ENCODE measurements at places on chromosomes 3 and 15. TPM values are rescaled to one million over a fixed set of nuclear protein-coding genes. Genes with fewer than 3 reads are reported as not detected.
A peak's percentile ranks its signal among the peaks of the same experiment; 100 is the strongest.

- H3K27me3 ChIP-seq: no peaks in the 10 kb centered on the region
- peak overlapping the region; percentile 34 for H3K4me3 ChIP-seq
- peaks cover 26% of the 10 kb centered on the region for H3K4me1 ChIP-seq
- no peaks in the 10 kb centered on the region for H3K36me3 ChIP-seq
- DNase-seq: peak; percentile 25
Observed at GRCh38 chr15:98952381-98952803, 55.2 kb downstream of the PGPEP1L start.

- no peaks in the 10 kb centered on the region for H3K36me3 ChIP-seq
- peak; percentile 51 for DNase-seq
- no peak within 1 kb of the TSS for H3K27ac ChIP-seq
- peak within 1 kb of the TSS; percentile 50 for H3K4me3 ChIP-seq
Observed at GRCh38 chr15:40928821-40929659, at the start of gene DLL4. DLL4 (plus strand) TSS chr15:40929340; CDS start chr15:40929669, 329 bp downstream.

DNA sequence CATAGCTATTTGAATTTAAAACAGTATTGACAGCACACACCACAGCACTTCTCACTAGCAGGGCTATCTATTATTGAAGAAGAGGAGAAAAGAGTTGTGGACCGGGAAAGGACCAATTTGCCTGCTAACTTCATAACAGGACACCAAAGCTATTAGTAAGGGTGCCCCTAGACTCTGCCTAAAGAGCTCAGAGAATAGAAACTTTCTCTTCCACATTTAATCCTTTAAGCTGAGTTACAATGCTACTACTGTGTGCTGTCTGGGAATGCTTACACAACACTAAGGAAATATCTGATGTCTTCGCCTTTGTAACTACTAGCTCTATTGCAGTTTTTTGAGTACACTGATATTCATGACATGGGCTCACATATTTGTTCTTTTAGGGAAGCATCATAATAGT lies 13.5 kb upstream of the AADAC start:
- no peak for DNase-seq
- no peaks in the 10 kb centered on the region for H3K36me3 ChIP-seq
- H3K27ac ChIP-seq: no peak overlapping the region
- peaks cover 3% of the 10 kb centered on the region for H3K27me3 ChIP-seq
- no peak overlapping the region for H3K4me3 ChIP-seq
- H3K4me1 ChIP-seq: no peaks in the 10 kb centered on the region

- no peak for DNase-seq
- H3K27me3 ChIP-seq: no peaks in the 10 kb centered on the region
- H3K4me3 ChIP-seq: peak overlapping the region; percentile 89
Observed at GRCh38 chr15:74461847-74462511, 1.0 kb upstream of the UBL7 start.

- DNase-seq: no peak
- no peaks in the 10 kb centered on the region for H3K4me1 ChIP-seq
- H3K27me3 ChIP-seq: no peaks in the 10 kb centered on the region
Observed at GRCh38 chr3:105399611-105400010, 32.9 kb downstream of the ALCAM start.

- no peak overlapping the region for H3K4me3 ChIP-seq
- no peak overlapping the region for H3K27ac ChIP-seq
- DNase-seq: no peak
- H3K4me1 ChIP-seq: no peaks in the 10 kb centered on the region
- H3K36me3 ChIP-seq: no peaks in the 10 kb centered on the region
- H3K27me3 ChIP-seq: no peaks in the 10 kb centered on the region
Observed at GRCh38 chr3:3372210-3372777, 192.8 kb upstream of the CRBN start.

DNA sequence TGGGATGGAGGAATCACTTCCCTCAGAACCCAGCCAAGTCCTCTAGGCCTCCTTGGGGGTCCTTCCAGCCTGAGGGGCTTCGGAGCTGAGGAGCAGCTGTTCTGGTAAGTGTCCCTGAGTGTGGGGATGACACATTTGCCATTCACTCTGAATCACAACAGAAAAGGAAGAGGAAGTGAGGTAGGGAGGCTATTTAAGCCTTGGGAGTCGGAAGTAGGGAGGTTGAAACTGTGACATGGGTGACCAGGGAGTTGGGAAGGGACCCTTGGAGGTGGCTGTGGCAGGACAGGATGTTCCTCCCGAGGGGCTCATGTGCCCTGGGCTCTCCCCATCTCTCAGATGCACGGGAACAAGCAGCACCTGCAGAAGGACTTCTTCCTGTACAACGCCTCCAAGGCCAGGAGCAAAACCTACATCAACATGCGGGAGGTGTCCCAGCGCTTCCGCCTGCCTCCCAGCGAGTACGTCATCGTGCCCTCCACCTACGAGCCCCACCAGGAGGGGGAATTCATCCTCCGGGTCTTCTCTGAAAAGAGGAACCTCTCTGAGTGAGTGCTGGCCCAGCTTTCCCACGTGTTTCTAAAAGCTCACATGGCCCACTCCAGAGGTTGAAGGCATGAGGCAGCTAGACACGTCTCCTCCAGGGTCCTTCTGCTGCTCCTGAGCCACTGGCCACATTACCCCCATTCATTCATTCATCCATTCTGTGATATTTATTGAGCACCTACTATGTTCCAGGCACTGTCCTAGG lies 43.3 kb downstream of the CAPN3 start:
- peak overlapping the region; percentile 16 for H3K4me3 ChIP-seq
- DNase-seq: no peak
- peaks cover 31% of the 10 kb centered on the region for H3K4me1 ChIP-seq
- H3K27ac ChIP-seq: peak overlapping the region; percentile 80
- H3K27me3 ChIP-seq: no peaks in the 10 kb centered on the region
- H3K36me3 ChIP-seq: no peaks in the 10 kb centered on the region

DNA sequence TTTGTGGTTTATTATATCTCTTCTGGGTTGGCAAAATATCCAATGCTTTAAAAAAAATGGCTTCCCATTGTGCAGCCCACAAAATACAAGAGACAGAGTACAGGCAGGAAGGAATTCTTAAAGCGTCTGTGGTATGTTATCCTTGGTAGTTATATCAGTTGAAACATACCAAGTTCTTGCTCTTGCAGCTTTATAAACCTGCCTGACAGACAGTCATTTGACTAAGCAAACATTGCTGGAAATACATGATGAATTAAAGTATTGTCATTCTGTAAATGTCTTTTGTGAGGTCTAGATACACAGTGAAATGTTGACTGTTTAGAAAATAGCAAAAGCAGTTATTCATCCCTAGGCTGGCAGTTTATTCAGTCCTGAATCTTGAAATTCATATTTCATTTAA lies 44.8 kb upstream of the MAP3K13 start:
- H3K27ac ChIP-seq: no peak overlapping the region
- no peak for DNase-seq
- H3K27me3 ChIP-seq: peaks cover 8% of the 10 kb centered on the region
- no peaks in the 10 kb centered on the region for H3K36me3 ChIP-seq
- no peaks in the 10 kb centered on the region for H3K4me1 ChIP-seq

GRCh38 chr3:181210275-181210674 lies 220.7 kb upstream of the DNAJC19 start:
- no peaks in the 10 kb centered on the region for H3K4me1 ChIP-seq
- H3K36me3 ChIP-seq: no peaks in the 10 kb centered on the region
- H3K4me3 ChIP-seq: no peak overlapping the region
- no peak for DNase-seq

DNA sequence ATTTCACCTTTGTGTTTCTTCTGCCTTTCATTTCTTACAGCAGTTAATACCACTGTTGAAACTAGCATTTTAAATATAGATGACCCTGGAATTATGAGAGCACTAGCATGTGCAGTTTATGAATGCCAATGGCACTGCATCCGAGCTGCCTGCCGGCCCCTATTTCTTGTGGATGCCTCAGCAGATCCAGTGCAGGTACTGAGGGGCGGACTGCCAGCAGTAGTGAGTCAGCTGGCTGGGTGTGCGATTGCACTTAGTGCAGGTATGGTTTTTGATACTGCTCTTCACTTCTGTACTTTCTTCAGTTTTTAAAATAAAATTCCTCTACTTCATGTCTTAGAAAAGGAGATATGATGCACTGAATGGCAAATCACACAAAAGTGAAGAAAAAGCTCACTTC lies 453.0 kb downstream of the DIPK2A start:
- no peaks in the 10 kb centered on the region for H3K27me3 ChIP-seq
- DNase-seq: no peak
- no peak overlapping the region for H3K27ac ChIP-seq
- no peaks in the 10 kb centered on the region for H3K4me1 ChIP-seq
- no peak overlapping the region for H3K4me3 ChIP-seq

CHDH gene
- total RNA-seq: 0.21 TPM

CHRFAM7A gene
- 1.9 TPM for total RNA-seq

MYO5C gene
- 2.5 TPM for total RNA-seq

CNTN3 gene
- total RNA-seq: not detected

GREM1 gene
- not detected for total RNA-seq

All from activated CD8-positive, alpha-beta T cell treated with anti-CD3 and anti-CD28 coated beads, Interleukin-2, amount 10 ng/mL, durations not matched to agents 7 days and 5 days (primary cell).